GM23338 (cell line): ENCODE measurements at places on chromosomes 12 and 14. TPM values are rescaled to one million over a fixed set of nuclear protein-coding genes. Genes with fewer than 3 reads are reported as not detected.

The EXOC3L4 gene
- total RNA-seq: not detected in 2 replicates

The KRT82 gene
- not detected in 2 replicates for total RNA-seq

The ABCD2 gene
- 0.04 TPM in 1 of 2 replicates, not detected in the other for total RNA-seq

The SCFD1 gene
- total RNA-seq: 77.6 and 80.2 TPM in 2 replicates

The FAIM2 gene
- total RNA-seq: 0.08 and 2.0 TPM in 2 replicates

The NPFF gene
- 0.69 TPM in 1 of 2 replicates, not detected in the other for total RNA-seq

The PIANP gene
- 2.0 and 2.2 TPM in 2 replicates for total RNA-seq

The TAS2R10 gene
- total RNA-seq: 1.1 and 3.6 TPM in 2 replicates

The TPPP2 gene
- total RNA-seq: not detected in 2 replicates

GRCh38 chr12:77772676-77773298 lies 57.9 kb upstream of the NAV3 start:
- no peaks in the 10 kb centered on the region for H3K36me3 ChIP-seq
- H3K4me3 ChIP-seq: no peak overlapping the region
- H3K27me3 ChIP-seq: no peaks in the 10 kb centered on the region
- no peaks in the 10 kb centered on the region for H3K4me1 ChIP-seq

GRCh38 chr12:6548966-6549683 lies 6.7 kb downstream of the IFFO1 start:
- peaks cover 3% of the 10 kb centered on the region; the same call in 1 of the 2 replicates for H3K4me1 ChIP-seq
- no peak for DNase-seq
- H3K27me3 ChIP-seq: no peaks in the 10 kb centered on the region
- H3K27ac ChIP-seq: no peak overlapping the region

DNA sequence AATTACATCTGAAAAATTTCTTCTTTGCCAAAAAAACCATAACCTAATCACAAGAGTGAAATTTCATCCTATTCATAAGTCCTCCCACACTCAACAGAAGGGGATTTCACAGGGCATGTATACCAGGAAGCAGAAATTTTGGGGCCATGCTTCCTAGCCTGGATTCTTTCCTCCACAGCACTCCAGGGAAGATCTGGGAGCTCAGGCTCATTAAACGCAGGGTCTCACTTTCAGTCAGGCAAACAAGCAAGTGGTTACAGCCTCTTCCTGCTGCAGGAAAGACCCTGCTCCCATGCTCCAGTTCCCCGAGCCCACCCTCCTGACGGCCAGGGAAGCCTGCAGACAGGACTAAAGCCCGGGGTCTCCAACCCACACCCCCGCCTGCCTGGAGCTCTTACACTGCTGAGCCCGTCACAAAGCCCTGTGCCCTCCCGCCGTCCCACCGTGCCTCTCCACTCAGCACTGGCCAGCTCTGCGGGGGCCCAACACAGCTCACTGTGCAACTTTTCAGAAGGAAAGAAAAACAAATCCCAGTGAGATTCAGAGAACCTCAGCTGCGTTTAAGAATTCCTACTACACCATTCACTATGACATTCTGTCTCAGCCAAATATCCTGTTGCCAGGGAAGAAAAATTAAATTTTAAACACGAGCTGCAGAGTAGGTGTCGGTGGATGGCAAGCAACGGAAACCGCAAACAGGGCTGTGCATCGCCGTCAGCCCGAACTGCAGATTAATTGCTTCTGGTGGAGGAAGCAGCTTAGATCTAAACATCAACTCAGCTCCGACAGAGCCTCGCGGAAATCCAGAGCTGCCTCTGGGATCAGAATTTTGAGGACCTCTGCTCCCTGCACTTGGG lies 106.7 kb upstream of the SFSWAP start:
- H3K27ac ChIP-seq: no peak overlapping the region
- no peaks in the 10 kb centered on the region for H3K4me1 ChIP-seq
- H3K4me3 ChIP-seq: no peak overlapping the region
- no peaks in the 10 kb centered on the region for H3K36me3 ChIP-seq
- no peak for DNase-seq

- no peaks in the 10 kb centered on the region for H3K4me1 ChIP-seq
- H3K4me3 ChIP-seq: no peak overlapping the region
- no peak for DNase-seq
- H3K27ac ChIP-seq: no peak overlapping the region
These were observed 176.4 kb downstream of the ANO2 start for GRCh38 chr12:5768581-5769196.

DNA sequence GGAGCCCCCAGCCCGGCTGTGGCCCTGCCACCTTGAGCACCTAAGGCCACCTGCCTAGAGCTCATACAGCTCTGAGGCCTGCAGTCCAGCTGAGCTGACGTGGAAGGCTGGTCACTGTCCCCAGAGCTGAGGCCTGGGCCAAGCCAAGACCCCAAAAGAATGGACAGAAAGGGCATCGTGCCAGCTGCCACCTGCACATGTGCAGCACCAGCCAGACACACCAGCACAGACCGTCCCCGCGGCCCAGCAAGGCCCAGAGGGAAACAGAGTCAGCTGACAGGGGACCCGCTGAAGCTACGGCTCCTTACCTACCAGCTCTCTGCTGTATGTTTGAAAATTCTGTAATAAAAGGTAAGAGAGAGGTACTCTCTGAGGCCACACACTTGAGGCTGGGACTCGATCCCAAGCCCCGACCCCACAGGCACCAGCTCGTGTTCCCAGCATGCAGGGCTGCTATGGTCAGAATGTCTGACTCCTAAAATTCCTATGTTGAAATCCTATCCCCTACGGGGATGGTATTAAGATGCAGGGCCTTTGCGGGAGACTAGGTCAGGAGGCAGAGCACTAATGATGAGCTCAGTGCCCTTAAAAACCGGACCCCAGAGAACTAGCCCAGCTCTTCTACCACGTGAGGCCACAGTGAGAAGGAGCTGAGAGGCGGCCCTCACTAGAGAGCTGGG lies 25.4 kb downstream of the BRF1 start:
- DNase-seq: no peak
- no peaks in the 10 kb centered on the region for H3K27me3 ChIP-seq
- no peak overlapping the region for H3K4me3 ChIP-seq
- no peaks in the 10 kb centered on the region for H3K4me1 ChIP-seq
- H3K27ac ChIP-seq: no peak overlapping the region; the same call in 1 of the 2 replicates
- no peaks in the 10 kb centered on the region for H3K36me3 ChIP-seq

- no peak for DNase-seq
- H3K36me3 ChIP-seq: no peaks in the 10 kb centered on the region
- H3K4me1 ChIP-seq: no peaks in the 10 kb centered on the region
These were observed 161.1 kb upstream of the FBXO33 start for GRCh38 chr14:39593377-39593776.

GRCh38 chr12:115172521-115172920 lies 488.5 kb upstream of the TBX3 start:
- DNase-seq: no peak
- H3K27ac ChIP-seq: no peak overlapping the region
- no peaks in the 10 kb centered on the region for H3K36me3 ChIP-seq
- H3K4me1 ChIP-seq: no peaks in the 10 kb centered on the region

DNA sequence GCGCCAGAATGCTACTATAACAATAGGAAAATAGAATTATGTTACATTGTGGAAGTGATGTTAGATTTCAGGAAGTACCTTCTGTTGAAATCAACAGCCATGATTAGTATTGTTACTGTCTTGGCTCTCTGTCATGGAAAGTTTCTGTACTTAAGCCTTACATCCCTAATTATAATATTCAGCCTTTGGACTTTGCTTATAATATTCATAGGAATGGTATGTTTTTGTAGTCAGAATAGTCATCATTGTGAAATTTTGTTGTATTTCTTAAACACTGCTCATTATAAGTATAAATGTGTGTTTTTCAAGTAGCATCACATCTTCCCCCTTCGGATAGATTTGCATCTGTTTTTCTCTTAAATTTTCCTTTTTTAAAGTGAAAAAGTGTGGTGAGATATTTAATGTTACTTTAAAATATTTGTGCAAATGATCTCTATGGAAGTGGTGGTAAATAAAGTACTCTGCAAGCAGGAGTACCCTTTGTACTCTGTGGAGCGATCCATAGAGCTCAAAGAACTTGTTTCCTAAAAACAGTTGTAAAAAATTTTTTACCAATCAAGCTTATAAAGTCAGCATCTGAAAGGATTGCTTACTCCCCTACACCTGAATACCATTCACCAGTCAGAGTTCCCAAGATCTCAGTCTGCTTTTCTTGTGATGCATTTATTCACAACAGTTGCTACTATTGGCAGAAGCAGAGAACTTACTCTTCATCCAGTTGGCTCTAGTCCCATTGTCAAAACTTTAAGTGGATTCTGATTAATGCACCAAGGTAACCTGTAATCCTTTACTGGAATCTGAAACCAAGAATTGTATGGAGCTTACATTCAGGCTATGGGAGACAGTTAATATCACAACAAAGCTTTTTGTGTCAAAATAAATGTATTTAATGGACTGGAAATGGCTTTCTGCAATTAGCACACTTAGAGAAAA lies 87.8 kb downstream of the RIC8B start:
- peaks cover 31% of the 10 kb centered on the region for H3K4me1 ChIP-seq
- no peak overlapping the region for H3K4me3 ChIP-seq
- H3K27ac ChIP-seq: no peak overlapping the region
- DNase-seq: no peak
- no peaks in the 10 kb centered on the region for H3K36me3 ChIP-seq

- H3K27me3 ChIP-seq: no peaks in the 10 kb centered on the region
- H3K4me3 ChIP-seq: no peak overlapping the region
- no peak for DNase-seq
- H3K4me1 ChIP-seq: no peaks in the 10 kb centered on the region
- H3K27ac ChIP-seq: no peak overlapping the region
These were observed 111.5 kb upstream of the WSCD2 start for GRCh38 chr12:108017472-108018057.

DNA sequence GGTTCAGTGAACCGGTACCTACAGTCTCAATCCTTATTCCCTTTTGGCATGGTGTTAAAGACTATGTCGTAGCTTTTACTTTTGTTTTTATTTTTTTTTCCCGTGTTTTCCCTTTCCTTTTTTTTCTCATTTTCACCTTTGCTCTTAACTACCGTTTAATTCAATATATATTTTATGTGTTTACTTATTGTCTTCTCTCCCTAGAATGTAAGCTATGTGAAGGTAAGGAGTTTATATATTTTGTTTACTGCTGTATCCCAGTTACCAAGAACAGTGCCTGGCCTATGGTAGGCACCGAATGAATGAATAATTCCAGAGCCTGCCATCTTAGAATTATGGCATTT lies 261 bp upstream of the MLH3 start:
- no peaks in the 10 kb centered on the region for H3K4me1 ChIP-seq
- no peak overlapping the region for H3K27ac ChIP-seq
- no peaks in the 10 kb centered on the region for H3K27me3 ChIP-seq
- peak; percentile 29 for DNase-seq
- H3K36me3 ChIP-seq: no peaks in the 10 kb centered on the region
- 0 out of 2 replicates have a peak overlapping the region, but pooled peaks have one; percentile 65 for H3K4me3 ChIP-seq

GRCh38 chr12:100364324-100364723 lies 7.5 kb downstream of the SLC17A8 start:
- no peak for DNase-seq
- no peak overlapping the region for H3K4me3 ChIP-seq
- no peaks in the 10 kb centered on the region for H3K36me3 ChIP-seq
- H3K27me3 ChIP-seq: no peaks in the 10 kb centered on the region
- H3K4me1 ChIP-seq: no peaks in the 10 kb centered on the region
- H3K27ac ChIP-seq: no peak overlapping the region

- no peak overlapping the region for H3K4me3 ChIP-seq
- H3K27me3 ChIP-seq: no peaks in the 10 kb centered on the region
- H3K36me3 ChIP-seq: no peaks in the 10 kb centered on the region
- DNase-seq: no peak
- no peaks in the 10 kb centered on the region for H3K4me1 ChIP-seq
These were observed 67.4 kb downstream of the STON2 start for GRCh38 chr14:81332725-81333124.

DNA sequence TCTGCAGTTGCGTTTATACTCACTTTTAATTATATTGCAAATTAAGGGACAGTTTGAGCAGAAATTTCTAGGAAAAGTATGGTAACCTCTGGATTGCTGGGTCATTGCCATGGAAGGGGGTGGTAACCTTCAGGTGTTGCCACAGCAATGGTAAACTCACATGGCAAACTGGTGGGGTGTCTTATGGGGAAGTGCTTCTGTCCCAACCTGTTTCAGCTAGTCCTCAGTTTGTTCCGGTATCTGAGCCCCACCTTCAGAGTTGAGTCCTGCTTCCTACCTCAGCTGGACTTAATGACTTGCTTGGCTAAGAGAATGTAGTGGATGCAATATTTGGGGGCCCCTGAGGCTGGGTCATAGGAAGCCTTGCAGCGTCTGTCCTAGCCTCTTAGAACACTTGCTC lies 7.3 kb upstream of the CLMN start:
- no peaks in the 10 kb centered on the region for H3K4me1 ChIP-seq
- H3K36me3 ChIP-seq: no peaks in the 10 kb centered on the region
- no peak for DNase-seq
- no peak overlapping the region for H3K4me3 ChIP-seq

- H3K36me3 ChIP-seq: no peaks in the 10 kb centered on the region; the same call in 1 of the 2 replicates
- no peaks in the 10 kb centered on the region for H3K27me3 ChIP-seq
- H3K4me1 ChIP-seq: no peaks in the 10 kb centered on the region
- no peak for DNase-seq
- no peak overlapping the region for H3K4me3 ChIP-seq
- H3K27ac ChIP-seq: no peak overlapping the region
These were observed 379.0 kb downstream of the DAD1 start for GRCh38 chr14:22210026-22210425.
